ENCODE measurements at places on chromosomes 6 and 20. TPM values are rescaled to one million over a fixed set of nuclear protein-coding genes. Genes with fewer than 3 reads are reported as not detected.

The NNAT gene
- total RNA-seq, result 65.2 TPM

The CASS4 gene
- 0.14 TPM for total RNA-seq

The CPNE5 gene
- total RNA-seq, result 0.58 TPM

The RAMACL gene
- 0.12 TPM for total RNA-seq

The TPX2 gene
- 147 TPM for total RNA-seq

The FKBP5 gene
- 16.5 TPM for total RNA-seq

Measured in epithelial cell of proximal tubule (primary cell).